ENCODE measurements at places on chromosomes 12 and 14.
A peak's percentile ranks its signal among the peaks of the same experiment; 100 is the strongest.

DNA sequence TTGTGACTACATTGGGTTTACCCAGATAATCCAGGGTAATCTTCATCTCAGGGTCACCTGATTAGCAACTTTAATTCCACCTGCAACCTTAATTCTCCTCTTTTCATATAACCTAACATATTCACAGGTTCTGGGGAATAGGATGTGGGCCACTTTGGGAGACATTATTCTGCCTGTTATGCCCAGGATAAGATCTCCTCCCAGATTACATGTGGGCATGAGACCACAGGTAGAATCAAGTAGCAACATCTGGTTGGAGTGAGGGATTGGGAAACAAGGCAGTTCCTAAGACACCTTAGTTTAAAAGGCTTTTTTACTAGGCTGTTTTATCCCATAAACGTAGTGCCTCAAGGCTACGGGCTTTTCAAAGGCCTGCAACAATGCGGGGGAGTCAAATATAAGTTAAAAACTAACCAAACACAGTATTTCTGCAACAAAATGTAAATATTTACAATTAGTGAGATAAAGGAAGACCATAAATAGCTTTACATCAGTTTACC lies 181.5 kb downstream of the FOXA1 start:
- no peak for DNase-seq

DNA sequence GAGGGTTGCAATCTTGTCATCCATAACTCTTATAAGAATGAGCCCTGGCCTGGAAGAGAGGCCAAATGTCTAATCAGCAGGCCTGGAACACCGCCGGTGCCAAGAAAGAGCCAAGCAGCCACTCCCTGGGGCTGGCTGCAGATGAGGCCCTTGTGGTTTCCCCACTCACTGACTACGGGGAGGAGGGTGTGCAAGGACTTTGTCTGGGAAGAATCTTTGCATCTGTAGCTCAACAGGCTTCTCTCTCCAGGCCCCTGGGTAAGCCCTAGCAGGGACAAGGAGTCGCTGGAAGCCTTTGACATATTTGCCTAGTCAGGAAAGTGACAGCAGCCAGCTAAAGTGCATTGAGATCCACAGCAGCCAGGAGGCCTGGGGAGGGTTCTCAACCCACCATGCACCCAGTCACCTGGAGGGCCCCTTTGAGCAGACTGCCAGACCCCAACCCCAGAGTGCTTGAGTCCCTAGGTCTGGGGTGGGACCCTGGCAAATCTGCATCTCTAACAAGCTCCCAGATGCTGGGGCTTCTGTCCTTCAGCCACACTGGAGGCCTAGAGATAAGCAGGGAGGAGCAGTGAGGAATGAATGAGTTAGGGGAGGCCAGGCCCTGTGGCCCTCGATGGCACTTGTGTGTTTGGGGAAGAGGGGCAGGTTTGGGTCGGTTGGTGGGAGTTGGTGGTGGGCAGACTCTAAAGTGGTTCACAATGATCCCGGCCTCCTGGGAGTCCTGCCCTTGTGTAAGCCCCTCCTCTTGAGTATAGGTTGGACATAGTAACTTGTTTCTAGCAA lies 13.9 kb upstream of the LRTM2 start:
- DNase-seq, result no peak

DNA sequence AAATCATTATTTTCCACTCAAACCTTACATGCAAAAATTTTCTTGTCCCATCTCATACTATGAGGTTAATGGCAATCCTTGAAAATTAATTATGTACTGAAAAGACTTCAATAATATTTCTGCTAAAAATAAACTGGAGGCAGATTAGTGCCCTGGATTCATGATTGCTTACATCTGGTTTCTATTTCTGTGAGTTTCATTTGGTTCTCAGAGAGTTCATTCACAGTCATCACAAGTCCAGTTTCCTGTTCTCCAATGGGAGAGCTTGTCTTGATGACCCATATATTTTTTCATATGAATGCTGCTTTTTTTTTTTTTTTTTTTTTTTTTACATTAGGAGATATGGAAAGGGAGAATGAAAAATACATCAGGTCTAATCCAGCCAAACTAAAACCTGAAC lies 6.6 kb upstream of the PTHLH start:
- DNase-seq, result peak; percentile 8

DNA sequence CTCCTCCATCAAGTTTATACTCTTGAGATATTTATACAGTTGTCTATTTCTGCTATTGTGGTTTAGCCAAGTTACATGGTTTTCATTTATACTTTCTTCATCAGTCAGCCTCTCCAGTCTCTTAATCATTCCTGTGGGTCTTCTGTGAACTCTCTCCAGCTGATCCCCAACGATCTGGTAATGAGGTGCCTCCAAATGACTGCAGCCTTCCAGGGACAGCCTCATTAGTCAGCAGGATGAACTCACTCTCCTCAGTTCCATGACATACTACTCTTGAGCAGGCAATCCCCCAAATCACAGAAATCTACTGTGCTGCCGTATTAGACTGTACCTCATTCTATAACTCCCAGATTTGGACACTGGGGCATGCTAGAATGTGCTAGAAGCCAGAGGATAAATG lies 15.3 kb downstream of the AREL1 start:
- DNase-seq, result no peak

- peak; percentile 81 for DNase-seq
Measured at GRCh38 chr14:44803239-44803905, 158.4 kb downstream of the KLHL28 start.

DNA sequence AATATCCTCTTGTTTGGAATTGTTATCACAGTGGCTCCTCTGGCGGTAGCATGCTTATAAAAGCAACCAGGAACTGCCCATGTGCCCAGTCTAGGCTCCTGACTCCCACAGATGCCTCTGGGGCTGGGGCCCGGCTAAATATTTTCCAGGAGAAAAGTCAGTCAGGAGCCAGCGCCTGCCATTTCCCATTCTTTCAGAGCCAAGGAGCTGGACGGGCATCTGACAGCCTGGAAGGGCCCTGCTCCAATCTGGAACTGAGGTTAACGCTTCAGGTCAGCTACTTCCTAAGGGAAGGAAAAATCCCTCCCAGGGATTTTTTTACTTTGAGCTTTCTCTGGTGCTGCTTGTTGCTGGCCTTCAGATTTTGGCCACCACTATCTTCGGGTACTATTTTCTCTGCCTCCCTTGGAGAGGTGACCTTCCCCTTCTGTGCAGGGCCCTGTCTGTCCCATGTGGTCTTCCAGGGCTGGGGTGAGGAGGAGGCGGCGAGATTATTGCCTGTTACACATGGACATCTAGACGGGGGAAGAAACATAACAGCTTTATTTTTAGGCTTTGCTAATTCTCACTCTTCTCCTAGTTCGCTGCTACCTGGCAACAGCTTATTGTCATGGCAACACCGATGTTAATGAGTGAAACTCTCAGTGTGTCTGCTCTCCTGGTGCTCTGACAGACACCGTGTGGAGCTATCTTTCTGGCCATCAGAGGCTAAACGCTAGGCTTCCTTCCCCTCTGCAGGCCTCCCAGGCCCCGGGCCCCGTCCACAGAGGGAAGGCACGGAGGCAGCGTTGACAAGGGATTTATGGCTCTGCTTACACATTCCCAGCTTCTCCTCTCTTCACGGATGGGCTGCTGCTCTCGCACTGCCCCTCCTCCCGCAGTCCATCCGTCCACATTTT lies 160.4 kb downstream of the CACNA1C start:
- no peak for DNase-seq

DNA sequence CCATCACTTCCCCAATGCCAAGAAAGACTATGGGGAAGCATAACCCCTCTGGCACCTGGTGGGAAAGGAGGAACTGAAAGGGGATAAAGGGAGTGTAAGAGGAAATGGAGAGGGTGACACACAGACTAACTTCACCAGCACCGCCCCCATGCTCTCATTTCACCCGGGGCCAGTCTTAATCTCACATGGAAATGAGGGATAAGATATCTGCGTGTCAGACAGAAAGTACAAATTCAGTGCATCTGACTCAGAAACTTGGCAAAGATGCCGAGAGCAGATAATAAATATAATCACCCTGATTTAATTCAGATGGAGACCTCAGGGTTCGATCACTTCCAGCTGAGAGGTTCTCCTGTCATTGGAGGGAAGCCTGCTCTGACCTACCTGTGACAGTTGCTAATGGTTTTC lies 191.6 kb downstream of the DUSP6 start:
- DNase-seq, result no peak

DNA sequence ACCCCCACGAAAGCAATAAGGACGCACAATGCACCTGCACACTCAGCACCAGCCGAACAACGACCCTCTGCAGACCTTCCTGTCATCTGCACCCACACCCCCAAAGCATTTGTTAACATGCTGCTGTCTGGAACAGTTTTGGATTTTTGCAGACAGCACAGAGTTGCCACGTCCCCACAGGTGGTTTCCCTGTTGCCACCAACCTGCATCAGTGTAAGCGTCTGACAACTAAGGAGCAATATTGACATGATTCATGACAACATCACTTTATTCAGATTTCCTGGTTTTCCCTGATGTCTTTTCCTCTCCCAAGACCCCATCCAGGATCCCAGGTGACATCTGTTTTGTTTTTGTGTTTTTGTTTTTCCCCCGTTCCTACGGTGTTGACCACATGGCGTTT lies 150.7 kb upstream of the C14orf180 start:
- no peak for DNase-seq
